NK-92 treated with Interleukin-12 subunit alpha and Interleukin-12 subunit beta, amount 100 ng/mL, for 24 hours (cell line): ENCODE measurements at places on chromosomes 4 and X.

GRCh38 chr4:4693258-4693657, 151.4 kb upstream of the STX18 start:
- peak; percentile 43 for DNase-seq

DNA sequence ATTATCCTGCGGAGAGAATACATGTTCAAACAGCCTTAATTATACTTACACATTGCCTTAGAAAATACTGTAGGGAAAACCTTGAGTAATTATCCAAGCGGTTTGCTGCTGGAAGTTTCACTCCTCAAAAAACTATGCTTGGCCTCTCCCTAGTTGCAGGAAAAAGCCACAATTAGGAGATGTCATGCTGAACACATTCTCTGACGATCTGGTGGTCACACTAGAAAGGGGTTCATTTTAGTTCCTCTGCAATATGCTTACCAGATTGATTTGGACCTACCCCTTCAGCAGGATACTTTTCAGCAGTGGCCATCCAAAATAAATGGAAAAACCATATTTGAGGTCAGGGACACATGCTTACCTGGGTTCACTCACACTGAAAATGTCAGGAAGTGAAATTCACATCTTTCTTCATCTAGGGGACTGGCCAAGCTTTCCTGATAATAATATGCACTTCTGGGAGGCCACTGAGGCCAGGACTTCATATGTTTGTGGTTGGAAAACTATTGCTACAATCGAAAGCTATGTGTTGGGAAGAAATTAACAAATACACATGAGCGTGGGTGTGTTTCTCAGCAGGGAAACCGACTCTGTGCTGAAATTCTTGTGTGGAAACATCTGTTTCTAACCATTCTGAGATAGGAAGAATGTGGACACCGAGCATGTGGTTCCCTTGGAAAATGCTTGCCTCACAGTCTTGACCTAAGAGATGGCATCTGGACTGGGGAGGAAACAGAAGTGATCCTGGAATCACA, 68.8 kb downstream of the ATXN3L start:
- DNase-seq, result no peak

- DNase-seq, result no peak
These were observed 235.2 kb upstream of the ANKRD50 start for GRCh38 chr4:124947622-124948265.

DNA sequence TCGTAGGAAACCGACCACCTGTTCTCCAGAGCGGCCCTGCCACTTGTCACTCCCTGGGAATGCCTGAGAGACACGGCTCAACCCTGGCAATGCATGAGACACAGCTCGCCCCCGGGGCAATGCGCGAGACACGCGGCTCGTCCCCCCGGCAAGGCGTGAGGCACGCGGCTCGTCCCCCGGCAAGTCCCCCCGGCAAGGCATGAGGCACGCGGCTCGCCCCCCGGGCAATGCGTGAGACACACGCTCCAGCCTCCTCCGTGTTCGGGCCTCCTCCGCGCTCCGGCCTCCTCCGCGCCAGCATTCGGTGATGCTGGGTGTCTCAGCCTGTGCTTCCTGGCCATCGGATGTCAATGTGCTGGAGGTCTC, 27.5 kb upstream of the CPLX1 start:
- no peak for DNase-seq

DNA sequence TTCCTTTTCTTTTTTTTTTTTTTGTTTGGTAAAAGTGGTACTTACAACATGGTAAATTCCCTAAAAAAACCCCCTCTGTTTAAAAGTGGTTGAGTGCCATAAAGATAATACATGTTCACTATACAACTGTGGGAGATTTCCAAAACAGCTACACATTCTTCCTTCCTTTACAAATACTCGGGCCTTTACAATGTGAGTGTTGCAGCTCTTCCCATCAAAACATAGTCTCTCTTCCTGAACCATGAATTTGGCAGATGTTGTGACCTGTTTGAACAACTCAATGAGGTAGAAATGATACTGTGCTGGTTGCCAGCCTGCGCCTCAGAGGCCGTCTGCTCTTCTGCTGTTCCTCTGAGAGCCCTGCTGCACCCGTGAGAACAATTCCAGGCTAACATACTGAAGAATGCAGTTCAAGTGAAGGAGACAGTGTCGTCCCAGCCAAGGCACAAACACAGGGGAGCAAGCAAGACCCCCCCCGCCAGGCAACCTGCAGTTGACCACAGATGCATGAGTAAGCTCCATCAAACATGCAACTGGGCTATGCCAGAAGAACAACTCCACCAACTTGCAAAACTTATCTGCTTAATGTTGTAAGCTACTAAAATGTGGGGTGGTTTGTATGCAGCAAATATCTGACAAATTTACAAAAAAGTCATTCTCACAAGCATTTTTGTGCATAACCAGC, 645.0 kb downstream of the PCDH7 start:
- DNase-seq, result no peak

GRCh38 chrX:13863324-13863723, 46.4 kb upstream of the GPM6B start:
- DNase-seq, result no peak

DNA sequence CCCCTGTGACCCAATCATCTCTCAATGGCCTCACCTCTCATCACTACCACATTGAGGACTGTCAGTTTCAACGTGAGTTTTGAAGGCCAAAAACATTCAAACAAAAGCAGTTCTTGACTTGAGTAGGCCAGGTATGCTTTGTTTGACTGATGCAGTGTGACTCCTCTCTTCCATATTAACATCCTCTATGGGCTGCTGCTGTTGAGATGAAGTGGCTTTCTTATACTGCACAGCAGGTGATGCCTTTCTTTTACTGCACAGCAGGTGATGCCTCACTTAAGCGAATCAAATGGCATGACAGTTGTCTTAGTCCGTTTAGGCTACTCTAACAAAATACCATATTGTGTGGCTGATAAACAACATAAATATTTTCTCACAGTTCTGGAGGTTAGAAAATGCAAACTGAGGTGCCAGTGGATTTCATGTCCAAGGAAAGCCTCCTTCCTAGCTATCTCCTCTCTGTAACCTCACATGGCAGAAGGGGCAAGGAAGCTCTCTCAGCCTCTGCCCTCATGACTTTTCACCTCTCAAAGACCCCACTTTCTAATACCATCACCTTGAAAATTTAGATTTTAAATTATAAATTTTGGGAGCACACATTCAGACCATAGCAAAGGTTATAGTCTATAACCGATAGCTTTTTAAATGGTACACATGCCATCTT, 2267.9 kb upstream of the AGA start:
- DNase-seq, result no peak

DNA sequence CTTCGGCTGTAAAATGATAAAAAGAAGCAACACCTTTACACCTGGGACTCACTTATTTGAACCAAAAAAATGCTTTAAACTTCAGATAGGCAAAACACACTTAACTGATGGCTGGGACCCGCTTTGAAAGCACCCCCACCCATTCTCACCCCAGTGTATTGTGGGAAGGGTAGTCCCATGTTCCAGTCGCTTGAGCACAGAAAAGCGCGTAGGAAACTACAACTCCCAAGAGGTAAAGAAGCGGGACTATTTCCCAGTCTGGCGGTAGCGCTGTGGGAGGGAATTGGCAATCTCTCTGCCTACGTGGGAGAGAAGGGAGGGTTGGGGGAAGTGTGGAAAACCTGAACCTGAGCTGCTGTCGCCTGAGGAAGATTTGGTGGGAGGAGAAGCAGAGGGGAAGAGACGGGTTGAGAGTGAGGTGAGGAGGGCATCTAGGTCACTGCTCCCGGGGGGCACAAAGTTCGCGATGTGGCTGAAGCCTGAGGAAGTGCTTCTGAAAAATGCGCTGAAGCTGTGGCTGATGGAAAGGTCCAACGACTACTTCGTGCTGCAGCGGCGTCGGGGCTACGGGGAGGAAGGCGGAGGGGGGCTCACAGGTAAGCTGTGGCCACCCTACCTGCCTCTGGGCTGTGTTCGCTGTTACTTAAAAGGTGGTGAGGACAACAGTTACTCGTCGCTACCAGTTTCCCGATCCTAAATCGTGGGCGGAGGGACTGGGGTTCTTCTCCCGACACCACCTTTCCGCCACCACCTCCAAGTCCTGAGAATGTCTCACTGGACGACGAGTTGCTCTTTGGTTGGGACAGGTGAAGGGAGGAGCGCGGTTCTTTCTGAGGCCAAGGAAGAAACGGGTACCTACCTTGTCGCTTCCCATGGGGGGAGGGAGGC, at the start of gene TBC1D8B:
TSS of gene TBC1D8B (plus strand) at position 286 of the 888 bp plus-strand sequence. CDS start at position 467, 181 bp downstream.
- no peak for DNase-seq
